EL (cell line): ENCODE measurements at places on chromosomes 13 and 19.

GRCh38 chr19:17687141-17687856 lies 855 bp downstream of the UNC13A start:
- DNase-seq = no peak

- DNase-seq = no peak
Measured at GRCh38 chr19:56310462-56310861, 4.2 kb downstream of the ZSCAN5A start.

GRCh38 chr19:2140138-2140569 lies 11.2 kb downstream of the AP3D1 start:
- DNase-seq = no peak

DNA sequence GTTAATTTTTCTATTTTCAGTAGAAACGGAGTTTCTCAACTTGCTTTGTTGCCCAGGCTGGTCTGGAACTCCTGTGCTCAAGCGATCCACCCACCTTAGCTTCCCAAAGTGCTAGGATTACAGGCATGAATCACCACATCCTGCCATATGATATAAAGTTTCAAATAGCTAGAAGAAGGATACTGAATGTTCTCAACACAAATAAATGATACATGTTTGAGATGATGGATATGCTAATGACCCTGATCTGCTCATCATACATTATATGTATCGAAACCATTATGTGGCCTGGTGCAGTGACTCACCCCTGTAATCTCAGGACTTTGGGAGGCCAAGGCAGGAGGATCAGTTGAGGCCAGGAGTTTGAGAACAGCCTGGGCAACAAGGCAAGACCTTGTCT lies 11.5 kb downstream of the CIB3 start:
- DNase-seq = peak; percentile 68

DNA sequence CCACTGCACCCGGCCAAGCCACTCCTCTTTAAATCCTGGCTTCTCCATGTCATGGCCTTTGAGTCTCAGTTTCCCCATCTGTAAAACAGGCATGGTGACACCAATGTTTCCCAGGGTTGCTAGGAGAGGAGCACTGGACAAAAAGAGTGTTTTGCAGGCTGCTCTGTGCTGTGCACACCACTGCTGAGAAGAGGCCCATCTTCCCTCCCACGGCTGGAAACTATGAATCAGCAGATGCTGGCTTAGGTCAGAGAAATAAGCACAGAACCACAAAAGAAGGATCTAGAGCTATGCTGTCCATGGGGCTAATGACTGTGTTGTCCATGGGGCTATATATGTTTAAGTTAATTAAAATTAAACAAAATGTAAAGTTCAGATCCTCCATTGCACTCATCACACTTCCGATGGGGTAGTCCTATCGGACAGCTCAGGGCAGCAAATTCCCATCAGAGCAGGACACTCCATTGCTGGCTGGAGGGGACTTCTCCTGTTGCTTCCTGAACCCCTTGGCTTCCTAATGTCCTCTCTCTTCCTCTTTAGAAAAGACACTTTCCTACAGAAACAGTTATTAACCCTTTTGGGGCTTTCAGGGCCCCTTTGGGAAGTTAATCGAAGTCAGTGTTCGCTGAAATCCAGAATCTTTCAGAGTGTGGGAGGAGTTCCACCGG lies 37.1 kb downstream of the TSHZ3 start:
- DNase-seq = peak; percentile 46

GRCh38 chr13:23279321-23279720 lies 98.5 kb downstream of the SGCG start:
- no peak for DNase-seq

- DNase-seq = peak; percentile 15
Measured at GRCh38 chr13:20525144-20525600, 485 bp downstream of the CRYL1 start.

DNA sequence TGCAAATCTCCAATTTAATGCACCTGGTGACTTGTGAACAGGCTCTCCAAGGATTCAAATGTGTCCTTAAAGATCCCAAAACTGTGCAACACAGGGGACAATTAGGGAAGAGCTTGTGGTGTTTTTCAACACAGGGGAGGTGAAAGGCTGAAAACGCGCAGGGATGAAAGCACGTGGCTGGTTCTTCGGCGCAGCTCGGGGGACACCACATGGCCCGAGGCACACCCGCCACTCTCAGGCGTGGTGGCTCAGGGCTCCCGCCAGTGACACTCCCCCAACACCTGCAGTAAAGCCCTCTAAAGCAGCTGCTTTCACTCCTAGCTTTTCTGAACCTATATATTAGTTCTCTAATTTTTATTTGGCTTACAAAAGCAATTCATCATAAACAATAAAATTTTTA lies 91.9 kb downstream of the SPACA7 start:
- no peak for DNase-seq

DNA sequence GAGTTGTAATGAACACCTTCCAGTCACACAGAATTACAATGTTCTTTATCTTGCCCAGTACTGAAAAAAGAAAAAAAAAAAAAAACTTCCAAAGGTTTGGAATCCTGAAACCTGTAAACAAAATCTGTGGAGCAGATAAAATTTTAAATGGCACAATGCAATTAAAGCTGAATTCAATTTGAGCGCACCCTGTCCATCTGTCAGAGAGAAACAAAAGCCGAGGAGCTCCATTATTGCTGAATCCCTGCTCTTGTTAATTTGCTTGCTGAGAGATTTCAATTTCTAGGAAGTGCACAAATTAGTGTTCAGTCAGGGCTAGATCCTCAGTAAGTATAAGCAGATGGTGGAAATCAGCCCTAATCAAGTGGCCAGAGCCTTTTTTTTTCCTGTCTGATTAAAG lies 65.2 kb downstream of the DACH1 start:
- no peak for DNase-seq

- DNase-seq = no peak
Measured at GRCh38 chr13:30624630-30625029, 6.9 kb downstream of the USPL1 start.

- no peak for DNase-seq
Measured at GRCh38 chr19:13557756-13558398, 51.6 kb upstream of the CACNA1A start.

DNA sequence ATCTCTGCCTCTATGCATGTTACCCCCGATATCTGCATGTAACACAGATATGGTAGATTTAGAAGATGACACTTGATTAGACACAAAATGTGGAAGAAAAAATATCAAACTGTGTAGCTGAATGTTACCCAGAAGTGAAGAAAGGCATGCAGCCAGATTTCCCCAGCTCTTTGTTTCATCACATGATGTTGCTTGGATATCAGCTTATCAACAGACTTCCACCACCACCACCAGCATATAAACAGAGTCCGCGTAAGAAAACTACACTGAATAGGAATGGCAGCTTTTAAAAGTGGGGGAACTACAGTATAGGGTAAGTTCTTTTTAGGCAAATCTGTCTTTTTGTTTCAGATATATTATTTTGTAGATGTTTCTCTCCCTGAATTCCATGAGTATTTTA lies at the start of gene FAM216B:
Gene FAM216B, plus strand, starts transcription at position 233 of the 400 bp plus-strand sequence. CDS start 2,484 bp downstream, outside the sequence.
- DNase-seq = no peak

DNA sequence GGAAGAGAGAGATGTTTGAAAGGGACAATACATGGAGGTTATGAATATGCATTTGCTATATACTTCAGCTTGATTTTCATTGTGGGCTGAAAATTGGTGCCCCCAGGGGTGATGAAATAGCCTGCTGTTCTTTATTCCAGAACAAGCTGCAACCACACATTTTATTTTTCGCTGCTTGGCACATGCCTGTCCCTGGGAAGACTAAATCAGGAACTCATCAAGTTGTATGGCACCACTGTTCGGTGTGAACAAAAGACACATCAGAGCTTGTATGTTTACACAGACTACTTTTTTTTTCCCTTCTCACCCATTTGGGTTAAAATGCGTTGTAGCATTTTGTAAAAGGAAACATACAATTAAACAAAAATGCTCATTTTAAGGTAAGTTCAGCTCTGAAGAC lies 230.7 kb downstream of the NALCN start:
- DNase-seq = no peak

GRCh38 chr19:18282021-18282787 lies 782 bp upstream of the JUND start:
- DNase-seq = no peak

DNA sequence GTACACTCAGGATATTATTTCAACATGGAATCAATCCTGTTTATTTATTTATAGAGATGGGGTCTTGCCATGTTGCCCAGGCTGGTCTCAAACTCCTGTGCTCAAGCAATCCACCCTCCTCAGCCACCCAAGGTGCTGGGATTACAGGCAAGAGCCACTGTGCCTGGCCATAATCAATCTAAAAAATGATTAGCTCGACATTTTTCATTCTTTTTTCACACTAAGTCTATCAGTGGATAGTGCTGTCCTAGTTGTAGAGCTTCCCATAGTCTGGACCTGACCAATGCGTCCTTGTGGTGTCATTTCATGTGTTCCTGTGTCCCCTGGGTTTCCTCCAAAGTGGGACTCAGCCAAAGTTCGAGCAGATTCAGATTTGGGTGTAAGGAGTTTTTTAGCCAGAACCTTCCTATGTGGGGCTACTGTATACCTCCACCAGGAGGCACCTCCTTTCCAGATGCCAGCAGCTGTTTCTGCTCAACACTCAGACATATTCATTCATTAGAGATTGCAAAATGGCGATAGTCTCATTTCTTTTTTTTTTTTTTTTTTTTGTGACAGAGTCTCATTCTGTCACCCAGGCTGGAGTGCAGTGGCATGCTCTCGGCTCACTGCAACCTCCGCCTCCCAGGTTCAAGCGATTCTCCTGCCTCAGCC lies 61.1 kb downstream of the MAP4K1 start:
- no peak for DNase-seq
